ENCODE measurements at places on chromosomes 13 and 19.
A peak's percentile ranks its signal among the peaks of the same experiment; 100 is the strongest.

DNA sequence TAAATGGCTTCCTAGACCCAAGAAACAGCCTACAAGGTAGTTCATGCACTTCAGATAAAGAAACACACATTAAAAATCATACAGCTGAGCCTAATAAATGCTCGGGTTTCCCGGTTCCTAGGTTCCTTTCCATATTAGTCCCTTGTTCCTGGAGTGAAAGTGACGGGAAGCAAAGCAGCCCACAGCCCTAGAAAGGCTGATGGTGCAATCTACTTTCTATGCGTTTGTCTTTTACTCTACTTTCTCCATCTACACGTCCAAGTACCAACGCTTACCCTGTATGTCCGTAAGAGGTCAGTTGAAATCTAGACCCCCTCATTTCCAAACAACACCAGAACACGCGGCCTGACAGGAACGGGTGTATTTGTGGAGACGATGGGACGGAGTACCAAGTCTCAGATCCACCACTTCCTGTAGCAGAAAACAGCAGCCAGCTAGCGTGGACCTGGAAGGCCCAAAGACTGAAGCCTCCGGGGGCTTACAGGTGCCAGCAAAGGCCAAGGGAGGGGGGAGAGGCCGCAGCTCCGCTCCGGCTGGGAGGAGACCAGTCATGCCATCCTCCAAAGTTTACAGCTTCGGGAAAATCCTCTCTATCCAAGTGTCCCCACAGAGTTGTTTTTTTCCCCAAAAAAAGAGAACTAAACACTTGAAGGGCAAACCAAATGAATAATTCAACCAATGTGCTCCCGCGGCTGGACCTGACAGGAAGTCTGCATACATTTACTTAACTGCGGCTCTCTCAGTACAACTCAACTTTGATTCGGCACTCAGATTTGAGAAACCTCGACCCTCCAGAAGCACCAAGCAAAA is 34.1 kb downstream of the STK24 start:
- no peak for DNase-seq

DNA sequence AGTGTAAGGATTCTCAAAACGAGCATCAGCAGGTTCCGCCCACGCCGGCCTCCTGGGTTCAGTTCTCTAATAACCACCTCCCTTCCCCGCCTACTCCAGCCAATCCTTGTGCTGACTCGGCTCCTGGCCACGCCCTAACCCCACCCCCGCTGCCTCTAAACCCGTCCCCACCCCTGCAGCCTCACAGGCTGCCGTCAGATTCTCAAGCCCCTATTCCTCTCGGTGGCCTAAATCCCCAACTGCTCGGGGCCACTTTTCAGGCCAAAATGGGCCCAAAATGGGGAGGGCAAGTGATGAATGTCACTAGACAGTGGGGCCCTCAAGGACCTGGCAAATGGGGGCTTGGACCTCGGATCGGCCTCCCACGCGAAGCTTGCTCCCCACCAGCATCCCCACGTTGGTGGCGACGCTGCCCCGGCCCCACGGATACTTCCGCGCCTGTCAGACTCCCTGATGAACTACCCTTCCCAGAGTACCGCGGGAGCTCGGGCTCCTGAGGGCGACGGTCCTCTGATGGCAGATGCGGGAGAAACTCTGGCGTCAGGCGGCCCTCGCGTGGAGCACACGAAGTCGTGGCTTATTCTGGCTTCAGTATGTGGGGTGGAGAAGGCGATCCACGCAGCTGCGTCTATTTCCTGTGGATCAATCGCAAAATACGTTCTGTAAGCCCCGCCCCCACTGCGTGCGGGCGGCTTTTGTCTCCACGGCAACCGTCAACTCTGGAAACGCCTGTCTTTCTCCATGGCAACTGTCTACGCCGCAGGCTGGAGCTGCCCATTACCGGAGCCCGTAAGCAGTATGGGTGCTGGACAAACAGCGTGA is 24.8 kb downstream of the ZNF473 start:
- DNase-seq = peak; percentile 84

GRCh38 chr19:45772130-45772840 is 3.2 kb upstream of the SIX5 start:
- DNase-seq = no peak

DNA sequence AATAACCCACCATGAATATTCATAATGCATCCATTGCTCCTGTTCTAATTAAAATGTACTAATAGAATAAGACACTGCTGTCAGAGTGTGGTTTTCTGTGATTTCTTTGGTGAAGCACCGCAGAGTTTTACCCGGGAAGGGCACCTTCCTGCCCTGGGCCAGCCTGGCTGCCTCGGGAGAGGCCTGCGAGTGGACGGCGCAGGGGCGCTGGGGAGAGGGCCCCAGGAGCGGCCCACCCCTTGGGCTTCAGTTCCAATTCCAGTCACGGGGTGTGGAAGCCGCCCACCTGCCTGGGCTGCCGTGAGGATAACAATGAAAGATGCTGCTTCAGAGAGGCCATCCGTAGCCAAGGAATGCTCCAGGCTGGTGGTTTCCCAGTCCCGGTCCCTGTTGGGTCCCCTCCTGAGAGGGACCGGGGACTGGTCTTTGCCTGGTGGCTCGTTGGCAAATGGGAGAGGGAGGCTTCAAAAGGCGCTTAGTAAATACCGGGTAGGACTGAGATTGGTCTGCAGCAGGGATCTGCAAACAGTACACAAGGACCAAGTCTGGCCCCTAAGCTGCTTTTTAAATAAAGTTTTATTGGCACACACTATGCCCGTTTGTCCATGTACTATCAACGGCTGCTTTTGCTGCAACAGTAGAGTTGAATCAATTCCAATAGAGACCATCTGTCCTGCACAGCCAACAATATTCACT is 18.0 kb downstream of the TCF3 start:
- DNase-seq = no peak

GRCh38 chr13:80145171-80145690 is 195.7 kb downstream of the SPRY2 start:
- no peak for DNase-seq

- no peak for DNase-seq
These were observed 10.5 kb downstream of the NECTIN2 start for GRCh38 chr19:44856421-44857083.

- no peak for DNase-seq
These were observed 595.5 kb downstream of the SLITRK1 start for GRCh38 chr13:83286737-83287136.

DNA sequence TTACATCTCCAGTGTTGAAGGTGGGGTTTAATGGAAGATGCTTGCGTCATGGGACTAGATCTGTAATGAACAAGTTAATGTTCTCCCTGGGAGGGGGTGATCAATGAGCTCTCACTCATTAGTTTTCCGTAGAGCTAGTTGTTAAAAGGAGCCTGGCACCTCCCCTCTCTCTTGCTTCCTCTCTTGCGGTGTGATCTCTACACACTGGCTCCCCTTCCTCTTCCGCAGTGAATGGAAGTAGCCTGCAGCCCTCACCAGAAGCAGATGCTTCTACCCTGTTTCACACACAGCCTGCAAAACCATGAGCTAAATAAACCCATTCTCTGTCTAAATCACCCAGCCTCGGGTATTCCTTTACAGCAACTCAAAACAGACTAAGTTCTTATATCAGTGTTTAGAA is 318.8 kb downstream of the SLITRK1 start:
- no peak for DNase-seq

DNA sequence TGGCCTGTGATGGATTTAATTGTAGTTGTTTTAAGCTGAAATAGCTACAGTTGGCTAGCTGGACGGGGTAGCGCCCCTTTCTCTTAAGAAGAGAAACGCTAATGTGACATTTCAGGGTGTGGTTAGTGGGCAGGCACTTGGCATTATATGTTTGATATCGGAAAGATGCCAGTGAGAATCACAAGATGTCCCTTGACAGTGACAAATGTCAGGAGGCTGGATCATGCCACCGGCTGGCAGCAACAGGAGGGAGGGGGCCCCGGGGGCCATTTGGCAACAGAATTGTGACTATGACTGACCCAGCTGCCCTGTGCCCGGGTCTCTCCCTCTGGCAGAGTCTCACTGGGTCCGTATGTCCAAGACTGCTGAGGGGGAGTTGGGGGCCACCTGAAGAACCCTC is 4.7 kb downstream of the DCAF15 start:
- no peak for DNase-seq

DNA sequence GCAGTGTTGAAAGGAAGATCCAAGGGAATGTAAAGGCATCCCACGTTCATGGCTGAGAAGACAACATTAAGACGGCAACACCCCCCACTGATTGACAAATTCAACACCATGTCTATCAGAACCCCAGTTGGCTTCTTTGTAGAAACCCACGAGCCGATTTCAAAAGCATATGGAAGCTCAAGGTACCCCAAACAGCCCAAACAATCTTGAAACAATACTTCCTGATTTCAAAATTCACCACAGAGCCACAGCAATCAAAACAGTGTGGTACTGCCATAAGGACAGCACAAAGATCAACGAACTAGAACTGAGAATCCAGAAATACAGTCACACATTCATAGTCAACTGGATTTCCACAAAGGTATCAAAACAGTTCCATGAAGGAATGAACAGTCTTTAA is 6.2 kb downstream of the MIER2 start:
- DNase-seq = no peak

- DNase-seq = peak; percentile 75
These were observed at the start of gene RGS9BP for GRCh38 chr19:32675720-32676185. Gene RGS9BP (plus strand): TSS chr19:32675848. CDS start chr19:32676264, 416 bp downstream.

DNA sequence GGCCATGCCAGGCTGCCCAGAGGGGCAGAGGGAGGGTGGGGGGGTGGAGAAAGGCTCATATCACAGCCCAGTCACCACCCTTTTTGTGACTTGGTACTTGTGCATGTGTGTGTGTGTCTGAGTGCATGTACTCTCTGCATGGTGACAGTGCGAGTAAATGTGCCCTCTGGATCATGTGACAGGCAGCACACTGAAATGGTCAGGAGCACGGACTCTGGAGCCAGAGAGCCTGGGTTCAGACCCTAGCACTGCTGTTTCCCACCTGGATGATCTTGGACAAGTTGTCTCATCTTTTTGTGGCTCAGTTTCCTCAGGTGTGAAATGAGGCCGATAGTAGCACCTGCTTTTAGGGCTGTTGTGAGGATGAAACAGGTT is 2.0 kb downstream of the CIC start:
- no peak for DNase-seq

GRCh38 chr19:43504426-43505185 is at the start of gene PHLDB3:
Gene PHLDB3 (minus strand): TSS chr19:43504746. CDS start chr19:43504118, 628 bp downstream.
- DNase-seq = peak; percentile 57

DNA sequence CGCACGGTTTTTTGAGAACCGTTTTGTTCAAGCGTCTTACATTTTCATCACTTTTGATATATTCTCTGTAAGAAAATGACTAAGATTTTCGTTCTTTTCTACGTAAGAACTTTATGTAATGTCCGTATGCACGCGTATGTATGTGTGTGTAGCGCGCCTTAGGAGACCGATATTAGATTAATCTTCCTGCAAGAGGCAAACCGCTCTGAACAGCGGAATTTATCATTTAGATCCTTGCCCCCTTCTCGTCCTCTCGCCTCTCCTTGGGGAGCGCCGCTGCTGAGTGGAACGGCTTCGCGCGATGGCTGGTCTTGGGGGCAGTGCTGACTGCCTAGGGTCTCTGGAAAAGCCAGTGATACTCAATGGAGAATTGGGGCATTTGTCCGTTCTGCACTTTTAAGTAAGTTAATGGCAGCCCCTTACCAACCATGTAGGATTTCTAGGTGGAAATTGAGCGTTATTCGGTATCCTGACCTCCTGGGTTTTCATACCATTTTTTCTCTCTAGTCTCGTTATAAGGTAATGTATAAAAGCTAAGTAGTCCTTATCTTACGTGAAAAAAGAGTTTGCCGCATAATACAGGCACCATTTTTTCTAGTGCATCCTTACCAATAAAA is 4.7 kb downstream of the MAB21L1 start:
- no peak for DNase-seq

DNA sequence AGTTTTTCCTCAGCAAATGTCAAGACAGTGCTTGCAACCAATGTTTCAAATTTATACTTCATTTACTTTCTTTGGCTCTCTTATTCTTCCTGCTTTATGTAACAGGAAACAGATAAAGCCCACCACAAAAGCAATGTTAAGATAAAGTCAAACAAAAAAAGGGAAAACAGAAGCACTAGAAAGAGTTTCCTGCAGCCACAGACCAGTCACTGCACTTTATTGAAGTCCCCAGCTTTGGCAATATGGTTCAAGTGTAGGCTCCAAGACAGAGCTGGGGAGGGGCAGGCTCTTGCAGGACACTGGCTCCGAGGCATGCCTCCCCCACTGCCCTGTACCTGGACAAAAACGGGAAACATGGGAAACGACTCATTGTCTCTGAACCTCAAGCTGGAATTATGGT is 15.3 kb upstream of the CDC16 start:
- no peak for DNase-seq

- no peak for DNase-seq
These were observed 121.8 kb downstream of the KCTD12 start for GRCh38 chr13:76764429-76764828.

GRCh38 chr13:103078158-103078557 is 11.9 kb upstream of the SLC10A2 start:
- DNase-seq = no peak

DNA sequence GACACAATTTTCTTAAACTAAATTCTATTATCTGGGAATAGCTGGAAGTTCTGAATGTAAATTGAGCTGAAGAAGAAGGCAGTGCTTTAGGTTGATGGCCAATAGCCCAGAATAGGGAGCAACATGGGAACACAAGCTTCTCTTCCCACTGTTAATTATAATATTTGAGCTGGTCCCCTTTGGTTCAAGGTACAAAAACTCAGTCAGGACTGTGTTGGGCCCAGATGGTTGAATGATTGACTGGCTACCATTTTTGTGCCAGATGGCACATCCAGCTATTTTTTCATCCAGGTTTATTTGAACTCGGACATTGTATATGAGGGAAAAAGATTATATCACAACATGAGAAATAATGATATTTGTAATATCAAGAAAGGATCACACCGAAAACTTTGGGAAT is 458.9 kb downstream of the SLITRK1 start:
- no peak for DNase-seq

- DNase-seq = peak; percentile 27
These were observed 31.3 kb upstream of the ASF1B start for GRCh38 chr19:14167576-14168138.

GRCh38 chr19:39152066-39152465 is 26.5 kb downstream of the PAK4 start:
- no peak for DNase-seq

DNA sequence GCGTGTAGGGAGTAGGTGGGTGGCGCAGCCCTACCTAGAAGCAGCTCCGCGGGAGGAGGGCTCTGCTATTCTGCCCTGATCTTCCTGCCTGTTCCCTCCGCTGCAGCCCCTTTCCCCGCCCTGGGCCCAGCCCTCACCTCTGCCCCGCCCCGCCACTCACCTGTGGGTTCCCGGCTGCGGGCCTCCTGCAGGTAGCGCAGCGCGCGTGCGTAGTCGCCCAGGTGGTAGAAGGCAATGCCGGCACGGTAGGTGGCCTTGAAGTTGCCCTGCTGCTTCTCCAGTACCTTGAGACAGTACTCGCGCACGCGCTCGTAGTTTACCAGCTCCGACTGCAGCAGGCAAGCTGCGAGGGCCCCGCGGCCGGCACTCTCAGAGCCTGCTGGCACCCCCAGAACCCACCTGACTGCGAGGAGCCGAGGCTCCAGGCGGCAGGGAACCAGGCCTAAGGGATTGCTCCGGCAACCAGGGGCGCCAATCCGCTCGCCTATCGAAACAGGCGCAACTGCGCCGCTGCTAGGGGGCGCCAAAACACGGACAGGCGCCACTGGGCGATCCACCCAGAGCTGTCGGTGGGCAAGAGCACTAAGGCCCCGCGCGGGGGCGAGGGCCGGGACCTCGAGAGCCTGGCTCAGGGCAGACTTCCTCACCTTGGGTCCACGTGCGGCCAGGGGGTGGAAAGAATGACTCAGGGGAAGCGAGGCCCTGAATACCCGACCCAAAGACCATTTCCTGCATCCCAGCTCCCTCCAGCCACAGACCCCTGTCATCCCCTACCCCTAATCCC is 965 bp downstream of the TTC9B start:
- DNase-seq = peak; percentile 33

- no peak for DNase-seq
These were observed 45.6 kb upstream of the ALOX5AP start for GRCh38 chr13:30689752-30690151.
